ENCODE measurements at places on chromosomes 5 and 9.

- no peak for DNase-seq
Observed at GRCh38 chr5:137510671-137511070, 11.5 kb upstream of the SPOCK1 start.

DNA sequence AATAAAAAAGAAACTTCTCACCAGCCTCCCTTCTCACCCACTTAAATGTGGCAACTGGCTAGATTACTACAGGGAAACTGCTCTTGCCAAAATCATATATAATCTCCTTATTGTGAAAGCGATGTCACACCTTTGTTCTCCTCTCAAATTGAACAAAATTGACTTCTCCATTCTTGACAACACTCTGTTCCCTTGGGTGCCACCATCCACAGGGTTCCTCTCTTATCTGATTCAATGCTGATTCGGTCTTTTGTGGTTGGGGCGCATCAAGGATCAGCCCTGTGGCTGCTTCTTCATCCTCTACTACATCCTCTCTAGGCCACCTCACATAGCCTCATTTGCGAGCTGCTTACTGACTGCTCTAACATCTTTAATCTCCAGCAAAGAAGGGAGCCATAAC lies 86.1 kb downstream of the EDIL3 start:
- DNase-seq: no peak

- DNase-seq: peak; percentile 65
Observed at GRCh38 chr9:95507464-95508241, 9.1 kb downstream of the PTCH1 start.

DNA sequence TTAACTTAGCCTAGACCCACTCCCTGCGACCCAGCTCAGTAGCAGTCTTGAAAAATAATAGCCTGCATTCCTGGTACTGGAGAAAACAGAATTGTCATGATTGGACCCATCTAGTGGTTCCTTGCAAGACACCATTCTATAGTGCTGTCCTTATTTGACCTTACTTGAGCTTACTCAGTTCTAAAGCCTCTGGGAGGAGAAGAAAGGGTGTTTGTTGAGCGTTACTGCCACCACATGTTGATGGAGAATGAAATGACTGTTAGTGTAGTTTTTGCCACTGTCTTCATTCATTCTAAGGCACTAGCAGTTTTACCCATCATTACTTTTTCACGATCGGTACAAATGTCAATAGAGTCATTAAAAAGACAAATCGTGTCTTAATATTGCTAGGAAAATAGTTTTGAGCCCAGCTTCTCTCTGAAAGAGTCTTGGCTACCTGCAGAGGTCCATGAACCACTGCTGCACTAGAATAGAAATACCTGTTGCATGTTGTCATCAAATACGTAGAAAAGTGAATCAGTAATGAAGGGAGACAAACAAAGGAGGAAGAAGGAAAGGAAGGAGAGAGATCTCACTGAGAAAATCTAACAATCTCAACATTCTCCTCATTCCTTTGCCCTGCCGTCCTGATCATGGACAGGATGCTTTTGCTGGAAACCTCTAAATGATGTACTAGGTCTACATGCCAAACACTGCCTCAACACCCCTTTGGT lies 96.0 kb downstream of the LIX1 start:
- DNase-seq: peak; percentile 11

DNA sequence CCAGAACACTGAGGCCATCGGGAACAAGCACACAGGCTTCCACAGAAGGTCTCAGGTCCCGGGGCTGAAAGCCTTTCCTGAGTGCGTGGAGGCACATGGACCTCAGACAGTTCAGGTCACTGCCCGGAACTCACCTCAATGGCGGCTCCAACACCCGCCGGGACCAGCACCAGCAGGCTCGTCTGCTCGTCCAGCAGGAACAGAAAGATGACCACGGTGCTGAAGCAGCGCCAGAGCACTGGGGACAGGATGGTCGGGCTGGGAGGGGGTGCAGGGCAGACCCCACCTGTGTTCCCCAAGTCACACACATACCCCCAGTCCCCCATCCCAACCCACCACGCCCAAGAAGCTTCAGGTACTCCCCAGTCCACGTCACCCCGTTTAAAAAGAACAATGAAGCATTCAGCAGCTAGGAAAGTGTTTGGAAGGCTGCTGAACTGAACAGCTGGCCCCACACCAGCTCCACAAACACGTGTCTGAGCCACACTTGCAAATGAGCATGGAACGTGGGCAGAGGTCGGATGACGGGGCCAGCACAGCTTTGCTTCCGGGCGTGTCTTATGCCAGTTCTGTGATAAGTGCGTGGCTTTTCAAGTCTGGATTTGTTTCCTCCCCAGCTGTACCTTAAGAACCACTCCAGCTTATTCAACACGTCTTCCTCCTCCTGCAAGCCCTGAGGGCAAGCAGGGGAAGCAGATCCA lies 14.6 kb downstream of the CLPTM1L start:
- DNase-seq: no peak

DNA sequence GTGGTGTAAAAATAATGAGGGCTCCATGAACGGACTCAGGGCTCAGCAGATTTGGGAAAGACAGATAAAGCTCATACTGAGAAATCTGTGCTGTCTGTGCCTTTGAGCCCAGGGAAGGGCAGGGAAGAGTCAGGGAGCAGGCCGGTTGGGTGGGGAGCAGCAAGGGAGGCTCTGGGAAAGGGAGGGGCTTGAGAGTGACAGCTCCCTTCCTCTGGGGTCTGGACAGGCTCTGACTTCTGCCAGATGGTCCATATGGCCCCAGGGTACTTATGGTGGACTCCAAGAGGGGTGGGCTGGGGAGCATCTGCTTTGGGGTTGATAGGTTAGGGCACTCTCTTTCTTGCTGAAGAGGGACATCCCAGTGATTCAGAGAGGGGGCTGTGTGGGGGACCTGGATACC lies 2.1 kb downstream of the NPR2 start:
- DNase-seq: no peak

GRCh38 chr5:152164860-152165259 lies 240.2 kb upstream of the GLRA1 start:
- no peak for DNase-seq

GRCh38 chr5:132387640-132388117 lies 18.2 kb downstream of the SLC22A5 start:
- DNase-seq: peak; percentile 99

GRCh38 chr5:79535477-79536192 lies 21.7 kb upstream of the HOMER1 start:
- DNase-seq: no peak

DNA sequence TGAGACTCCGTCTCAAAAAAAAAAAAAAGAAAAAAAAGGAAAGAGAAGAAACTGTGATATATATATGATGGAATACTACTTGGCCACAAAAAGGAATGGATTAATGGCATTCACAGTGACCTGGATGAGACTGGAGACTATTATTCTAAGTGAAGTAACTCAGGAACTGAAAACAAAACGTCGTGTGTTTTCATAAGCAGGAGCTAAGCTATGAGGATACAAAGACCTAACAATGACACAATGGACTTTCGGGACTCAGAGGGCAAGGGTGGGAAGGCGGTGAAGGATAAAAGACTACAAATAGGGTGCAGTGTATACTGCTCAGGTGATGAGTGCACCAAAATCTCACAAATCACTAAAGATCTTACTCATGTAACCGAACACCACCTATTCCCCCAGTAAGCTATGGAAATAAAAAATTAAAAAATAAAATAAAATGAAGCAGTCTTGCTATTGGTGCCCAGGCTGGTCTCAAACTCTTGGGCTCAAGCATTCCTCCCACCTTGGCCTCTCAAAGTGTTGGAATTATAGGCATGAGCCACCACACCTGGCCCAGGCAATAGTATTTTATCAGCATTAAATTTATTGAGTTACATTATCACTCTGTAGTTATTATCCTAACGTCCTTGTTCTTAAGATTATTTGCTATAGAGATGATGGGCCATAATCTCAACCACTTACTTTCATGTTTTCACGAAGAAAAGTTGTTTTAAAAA lies 71.5 kb upstream of the GPBP1 start:
- DNase-seq: no peak

DNA sequence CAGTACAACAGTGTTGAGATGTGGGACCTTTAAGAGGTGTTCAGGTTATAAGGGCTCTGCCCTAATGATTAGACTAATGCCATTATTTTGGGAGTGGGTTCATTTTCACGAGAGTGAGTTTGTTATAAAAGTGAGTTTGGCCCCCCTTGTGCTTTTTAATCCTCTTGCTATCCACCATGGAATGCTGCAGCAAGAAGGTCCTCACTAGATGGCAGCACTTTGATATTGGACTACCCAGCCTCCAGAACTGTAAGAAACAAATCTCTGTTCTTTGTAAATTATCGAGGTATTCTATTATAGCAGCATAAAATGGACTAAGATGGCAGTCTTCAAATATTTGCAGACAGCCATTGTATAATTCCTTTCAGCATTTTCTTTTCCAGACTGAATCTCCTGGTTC lies 212.4 kb downstream of the LRRC70 start:
- DNase-seq: no peak

DNA sequence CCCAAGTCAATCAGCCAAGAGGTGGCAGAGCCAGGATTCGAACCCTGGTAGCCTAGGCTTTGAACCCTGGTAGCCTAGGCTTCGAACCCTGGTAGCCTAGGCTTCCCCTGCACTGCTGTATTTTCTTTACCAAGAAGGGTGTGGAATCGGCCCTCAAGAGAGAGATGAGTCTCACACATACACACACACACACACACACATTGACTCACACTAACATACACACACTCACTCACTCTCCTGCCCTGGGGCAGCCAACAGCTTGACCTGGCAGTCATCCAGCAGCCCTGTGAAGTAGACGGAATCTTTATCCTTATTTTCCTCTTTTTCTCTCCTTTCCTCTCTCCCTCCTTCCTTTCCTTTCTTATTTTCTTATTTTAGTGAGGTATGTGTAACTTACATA lies 55.4 kb upstream of the RPL26L1 start:
- peak; percentile 83 for DNase-seq

- DNase-seq: no peak
Observed at GRCh38 chr9:87093777-87094176, 146.5 kb upstream of the GAS1 start.

DNA sequence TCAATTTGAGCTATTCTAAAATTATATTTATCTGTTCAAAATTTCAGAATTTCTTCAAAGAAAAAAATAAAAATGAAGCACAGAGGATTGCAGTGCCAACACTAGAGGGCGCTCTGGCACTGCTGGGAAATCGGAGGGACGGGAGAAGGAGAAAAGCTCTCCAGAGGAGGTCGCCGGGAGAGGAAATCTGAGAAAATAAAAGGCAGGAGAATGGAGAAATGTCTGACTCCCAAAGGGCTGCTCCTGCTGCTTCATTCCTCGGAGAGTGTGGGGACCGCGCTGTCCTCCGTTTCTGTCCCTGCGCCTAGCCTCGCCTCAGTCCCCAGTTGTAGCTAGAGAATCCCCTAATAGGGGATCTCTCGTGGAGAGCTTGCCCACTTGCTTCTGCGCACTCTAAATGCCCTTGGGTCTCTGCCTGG lies 40.0 kb upstream of the ARSB start:
- peak; percentile 34 for DNase-seq

DNA sequence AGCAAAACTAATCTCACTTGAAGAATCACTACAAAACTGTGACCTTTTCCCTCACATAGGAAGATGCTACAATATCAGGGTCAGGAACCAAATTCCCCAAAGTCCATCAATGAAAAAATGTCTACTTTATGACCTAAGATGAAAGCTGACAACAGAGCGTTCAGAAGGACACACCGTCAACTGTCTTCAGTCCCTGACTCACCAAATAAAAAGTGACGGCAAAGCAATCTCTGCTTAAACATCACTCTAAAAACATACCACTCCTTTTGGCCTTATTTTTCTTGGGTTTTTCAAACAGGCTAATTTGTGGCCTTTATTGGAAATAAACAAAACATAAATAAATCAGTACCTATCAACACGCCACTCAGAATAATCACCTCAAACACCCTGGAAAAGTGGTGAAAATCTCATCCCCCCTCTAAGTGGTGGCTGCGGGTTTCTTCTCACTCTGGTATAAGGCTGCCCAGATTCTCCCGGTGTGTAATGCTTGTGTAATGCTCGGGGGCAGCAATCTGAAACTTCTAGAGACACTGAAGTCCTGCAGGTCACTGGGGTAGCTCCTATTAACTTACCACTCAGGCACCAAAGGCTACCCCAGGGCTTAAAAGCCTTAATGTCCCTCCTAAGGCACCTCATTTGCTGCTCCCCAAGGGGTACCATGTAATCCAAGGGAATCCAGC lies 29.5 kb downstream of the SEMA4D start:
- no peak for DNase-seq

- no peak for DNase-seq
Observed at GRCh38 chr9:109781086-109781485, 1.1 kb downstream of the PALM2AKAP2 start.

GRCh38 chr5:170046241-170046640 lies 59.5 kb upstream of the FOXI1 start:
- DNase-seq: no peak

DNA sequence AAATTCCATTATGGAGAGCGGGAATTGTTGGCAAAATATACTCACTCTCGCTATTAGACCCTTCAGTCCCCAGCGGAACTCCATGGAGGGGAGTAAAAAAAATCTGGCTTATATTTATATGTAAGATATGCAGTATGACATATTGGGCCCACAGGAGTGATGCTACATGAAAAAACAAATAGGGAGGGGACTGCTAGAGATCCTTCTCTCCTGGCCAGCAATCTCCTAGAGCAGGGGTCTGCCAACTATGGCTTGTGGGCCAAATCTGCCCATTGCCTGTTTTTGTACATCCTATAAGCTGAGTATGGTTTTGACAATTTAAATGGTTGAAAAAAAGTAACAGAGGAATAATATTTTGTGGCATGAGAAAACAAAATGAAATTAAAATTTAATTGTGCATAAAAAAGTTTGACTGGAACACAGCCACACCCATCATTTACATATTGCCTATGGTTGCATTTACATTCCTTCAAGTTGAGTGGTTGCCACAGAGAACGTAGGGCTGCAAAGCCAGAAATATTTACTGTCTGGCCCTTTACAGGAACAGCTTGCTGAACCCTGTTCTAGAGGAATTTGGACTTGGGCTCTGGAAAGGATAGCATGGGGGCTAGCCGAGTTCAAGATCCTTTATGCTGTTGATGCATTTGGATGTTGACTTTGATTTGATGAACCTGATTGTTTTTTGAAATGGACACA lies 197.3 kb upstream of the CLINT1 start:
- DNase-seq: peak; percentile 54

- no peak for DNase-seq
Observed at GRCh38 chr5:138668451-138669380, 84.5 kb upstream of the CTNNA1 start.

GRCh38 chr5:101897914-101898313 lies 398.2 kb downstream of the SLCO4C1 start:
- no peak for DNase-seq

GRCh38 chr9:110487196-110487595 lies 92.3 kb downstream of the SVEP1 start:
- no peak for DNase-seq

- no peak for DNase-seq
Observed at GRCh38 chr5:51651476-51651875, 268.2 kb downstream of the ISL1 start.
